ENCODE measurements at places on chromosomes 4 and X.

DNA sequence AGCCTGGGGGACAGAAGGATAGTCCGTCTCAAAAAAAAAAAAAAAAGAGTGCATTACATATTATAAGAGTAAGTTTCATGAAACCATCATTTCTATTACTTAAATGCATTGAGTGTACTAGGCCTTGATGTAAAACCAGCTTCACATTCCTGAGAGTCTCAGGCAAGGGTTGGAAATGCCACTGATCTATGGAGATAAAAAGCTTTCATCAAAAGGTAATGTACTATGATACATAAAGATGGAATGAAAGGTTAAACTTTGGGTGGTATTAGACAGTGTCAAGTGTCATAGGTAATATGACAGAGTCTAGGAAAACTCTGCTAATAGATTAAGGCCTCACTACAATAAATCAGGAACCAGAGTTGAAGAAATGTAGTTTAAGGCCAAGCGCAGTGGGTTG is 7.4 kb downstream of the CFAP97 start:
- DNase-seq, result no peak

DNA sequence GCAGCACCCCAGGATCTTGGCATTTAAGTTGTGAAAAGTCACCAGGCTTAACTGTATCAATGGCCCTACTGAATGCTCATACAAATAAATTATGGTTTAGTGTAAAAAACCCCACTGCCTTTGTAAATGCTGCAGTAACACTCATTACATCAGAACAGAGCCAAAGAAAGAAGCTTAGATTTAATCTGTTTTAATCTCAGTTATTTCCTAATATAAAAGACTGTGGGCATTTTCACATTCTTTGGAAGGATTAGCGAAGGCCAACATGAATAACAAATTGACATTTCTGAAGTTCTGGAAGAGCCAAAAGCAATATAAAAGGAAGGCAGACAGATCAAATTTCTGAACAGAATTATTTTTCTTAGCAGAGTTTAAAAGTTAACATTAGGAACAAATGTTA is 140.0 kb upstream of the HCCS start:
- DNase-seq, result no peak

- DNase-seq, result no peak
These were observed 206.9 kb downstream of the GLUD2 start for GRCh38 chrX:121254336-121254735.

DNA sequence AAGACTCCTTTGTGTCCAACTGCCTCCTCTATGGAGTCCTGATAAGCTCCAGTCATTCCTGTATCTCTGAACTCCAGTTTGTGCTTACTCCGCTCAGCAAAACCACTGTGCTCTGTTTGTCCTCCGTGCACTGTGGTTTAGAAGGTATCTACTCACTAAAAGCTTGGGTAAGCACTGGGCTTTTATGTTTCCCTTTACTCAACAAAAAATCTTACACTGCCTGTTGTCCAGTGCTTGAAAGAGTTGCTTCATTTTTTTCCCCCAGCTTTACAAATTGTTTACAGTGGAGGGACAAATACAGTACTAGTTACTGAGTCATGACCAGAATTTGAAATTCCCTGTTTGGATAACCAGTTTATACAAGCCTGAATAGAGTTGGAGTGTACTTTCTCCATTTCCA is 545.3 kb upstream of the FAT1 start:
- no peak for DNase-seq

DNA sequence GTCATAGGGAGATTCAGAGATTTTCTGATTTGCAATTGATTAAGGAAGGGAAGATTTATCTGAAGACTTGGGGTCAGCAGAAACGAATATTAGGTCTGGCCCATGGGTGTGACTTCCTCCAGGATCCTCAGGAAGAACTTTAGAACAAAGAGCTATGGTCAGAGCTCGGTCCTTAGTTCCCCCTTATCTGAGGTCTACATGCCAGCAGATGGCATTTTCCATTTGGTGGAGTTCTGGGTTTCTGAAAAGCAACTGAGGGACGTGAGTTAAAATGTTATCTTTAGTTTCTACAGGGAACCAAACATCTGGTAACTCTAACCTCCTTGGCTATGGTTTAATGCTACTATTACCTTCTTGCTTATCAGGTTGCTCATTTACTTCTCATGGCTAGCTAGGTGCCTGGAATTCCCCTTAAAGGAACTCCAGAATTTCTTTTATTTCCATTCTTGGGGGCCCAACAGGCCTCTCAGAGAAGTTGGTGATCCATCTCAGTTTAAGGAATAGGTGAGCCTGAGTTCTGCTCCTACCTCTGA is 40.7 kb downstream of the KLF3 start:
- no peak for DNase-seq

DNA sequence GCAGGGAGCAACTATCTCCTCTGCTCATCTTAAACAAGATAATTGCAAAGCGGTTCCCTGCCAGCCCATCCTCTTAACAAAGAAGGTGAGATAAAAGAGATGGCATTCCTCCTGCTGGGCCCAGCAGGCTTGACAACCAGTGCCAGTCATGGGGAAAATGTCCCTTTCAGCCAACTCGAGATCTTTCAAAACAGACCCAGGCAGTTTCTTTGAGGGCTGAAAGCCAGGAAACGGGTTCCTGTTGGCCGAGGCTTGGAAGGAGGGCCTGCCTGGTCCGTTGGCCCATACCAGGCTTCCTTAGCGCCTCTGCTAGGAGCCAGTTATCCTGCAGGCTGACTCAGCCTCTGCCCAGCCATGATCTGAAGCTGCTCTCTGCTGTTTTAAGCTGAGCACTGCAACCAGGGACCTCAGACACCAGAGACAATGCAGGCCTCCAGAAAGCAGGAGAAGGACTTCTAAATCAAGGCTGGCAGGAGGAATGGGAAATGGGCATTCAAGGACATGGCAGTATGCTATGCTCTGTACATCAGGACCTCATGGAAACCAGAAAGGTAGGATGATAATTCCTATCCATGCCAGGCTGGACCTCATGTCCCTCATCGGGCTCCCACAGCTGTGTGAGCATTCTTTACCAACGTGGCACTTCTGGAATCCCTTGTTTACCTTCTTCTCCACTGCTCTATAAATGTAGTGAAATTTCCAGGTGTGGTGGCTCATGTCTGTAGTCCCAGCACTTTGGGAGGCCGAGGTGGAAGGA is 42.4 kb upstream of the SLC2A9 start:
- no peak for DNase-seq

DNA sequence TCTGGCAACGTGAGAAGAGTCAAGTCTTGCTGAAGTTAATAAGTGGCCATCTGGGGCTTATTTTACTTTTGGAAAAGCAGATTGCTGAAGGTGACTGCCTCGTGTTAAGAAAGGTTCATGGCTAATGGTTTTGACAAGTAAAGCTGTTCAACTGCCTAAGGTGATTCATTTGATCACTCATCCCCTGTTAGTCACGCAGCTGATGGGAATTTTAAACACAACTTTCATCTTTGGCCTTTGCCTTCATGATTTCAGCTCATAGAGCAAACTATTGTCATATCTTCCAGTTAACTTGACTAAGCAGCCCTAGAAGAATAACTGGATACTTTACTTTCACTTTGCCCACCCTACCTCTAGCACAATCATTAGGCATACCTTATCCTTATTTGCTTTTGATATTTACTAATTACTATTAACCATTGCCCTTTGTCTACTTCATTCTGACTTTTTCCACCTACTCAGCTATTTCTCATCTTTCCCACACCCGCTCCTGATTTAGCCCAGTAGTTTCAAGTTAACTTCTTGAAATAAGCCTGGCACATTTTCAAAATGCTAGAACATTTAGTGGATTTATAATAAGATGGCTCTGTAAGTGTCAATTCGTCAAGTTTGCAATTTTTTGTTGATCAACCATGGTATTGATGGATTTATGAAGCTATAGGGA is 170.6 kb upstream of the S100G start:
- no peak for DNase-seq

DNA sequence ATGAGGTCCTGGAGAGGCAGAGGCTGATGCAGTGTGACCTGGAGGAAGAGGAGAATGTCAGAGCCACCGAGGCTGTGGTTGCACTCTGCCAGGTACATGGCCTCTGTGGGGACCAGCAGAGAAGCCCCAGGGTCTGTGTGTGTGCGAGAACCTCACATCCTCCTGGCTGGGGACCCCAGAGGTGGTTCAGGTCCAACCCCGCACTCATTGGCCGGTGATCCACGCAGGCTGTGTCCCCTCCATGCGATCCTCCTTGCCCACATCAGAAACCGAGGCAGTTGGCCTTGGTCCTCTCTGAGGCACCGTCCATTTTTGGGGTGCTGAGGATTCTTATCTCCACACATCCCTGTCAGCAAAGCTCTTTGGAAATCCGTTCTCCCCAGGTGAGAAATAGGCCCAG is 45.3 kb downstream of the EVC start:
- DNase-seq, result no peak

DNA sequence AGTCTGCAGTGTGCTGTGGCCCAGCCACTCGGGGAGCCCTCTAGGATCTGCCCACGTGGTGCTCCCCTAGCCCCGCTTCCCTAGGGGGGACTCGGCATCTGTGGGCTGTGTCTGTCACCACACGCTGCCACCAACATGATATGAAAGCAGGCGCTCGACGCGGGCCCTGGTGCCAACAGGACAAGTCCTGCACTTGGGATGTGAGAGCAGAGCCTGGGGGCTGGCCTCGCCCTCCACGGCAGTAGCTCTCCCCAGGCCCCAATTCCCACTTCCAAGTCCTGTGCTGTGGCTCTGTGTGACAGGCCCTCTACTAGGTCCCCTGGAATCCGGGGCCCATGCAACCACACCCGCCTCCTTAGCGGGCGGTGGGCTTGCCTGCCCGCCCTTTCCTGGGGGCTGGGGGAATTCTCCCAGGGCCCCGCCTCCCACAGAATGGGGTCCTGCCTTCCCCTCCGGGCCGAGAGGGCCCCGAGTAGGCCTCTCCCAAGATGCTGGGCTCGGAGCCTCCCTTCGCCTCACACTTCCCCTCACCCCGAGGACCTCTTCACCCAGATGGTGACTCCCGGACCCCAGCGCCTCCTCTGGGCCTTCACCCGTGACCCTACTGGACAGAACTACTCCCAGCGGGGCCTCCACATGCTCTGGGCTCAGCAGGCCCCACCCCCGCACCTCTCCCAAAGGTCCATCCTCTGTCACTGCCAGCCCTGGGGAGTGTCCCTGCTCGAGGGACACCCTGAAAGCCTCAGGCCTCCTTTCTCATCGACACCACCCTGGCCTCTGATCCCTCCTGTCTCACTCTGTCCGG is 11.2 kb downstream of the LRPAP1 start:
- no peak for DNase-seq

DNA sequence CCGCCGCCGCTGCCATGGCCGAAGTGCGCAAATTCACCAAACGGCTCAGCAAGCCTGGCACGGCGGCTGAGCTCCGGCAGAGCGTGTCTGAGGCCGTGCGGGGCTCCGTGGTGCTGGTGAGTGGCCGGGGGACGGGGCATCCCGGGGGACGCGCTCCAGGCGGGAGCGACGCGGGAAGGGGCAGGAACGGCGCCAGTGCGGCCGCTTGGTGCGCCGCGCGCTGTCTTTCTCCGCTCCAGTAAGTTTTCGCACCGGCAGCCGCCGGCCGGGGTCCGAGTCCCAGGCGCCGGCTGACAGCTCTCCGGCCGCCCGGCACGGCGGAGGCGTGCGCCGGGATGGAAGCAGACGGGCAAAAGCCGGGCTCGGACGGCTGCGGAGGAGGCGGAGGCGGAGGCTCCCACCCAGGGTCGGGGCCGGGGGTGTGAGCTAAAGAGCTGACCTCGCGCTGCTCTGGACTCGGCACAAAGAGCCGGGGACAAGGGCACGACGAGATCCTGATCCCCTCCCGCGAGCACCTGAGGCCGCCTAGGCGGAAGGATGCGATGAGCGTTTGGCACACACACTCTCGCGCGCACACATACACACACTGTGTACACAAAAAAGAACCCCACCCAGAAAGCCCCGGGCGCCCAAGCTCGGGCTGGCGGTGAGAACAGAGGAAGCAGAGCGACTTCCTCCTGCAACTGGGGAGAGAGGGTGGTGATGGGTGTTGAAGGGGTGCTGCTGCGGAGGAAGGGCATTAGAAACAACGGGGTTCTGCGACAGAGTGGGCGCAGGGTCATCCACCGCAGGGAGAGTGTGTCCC is 545 bp downstream of the DOCK11 start:
- no peak for DNase-seq

GRCh38 chrX:20300822-20301221 is 34.1 kb upstream of the RPS6KA3 start:
- no peak for DNase-seq

DNA sequence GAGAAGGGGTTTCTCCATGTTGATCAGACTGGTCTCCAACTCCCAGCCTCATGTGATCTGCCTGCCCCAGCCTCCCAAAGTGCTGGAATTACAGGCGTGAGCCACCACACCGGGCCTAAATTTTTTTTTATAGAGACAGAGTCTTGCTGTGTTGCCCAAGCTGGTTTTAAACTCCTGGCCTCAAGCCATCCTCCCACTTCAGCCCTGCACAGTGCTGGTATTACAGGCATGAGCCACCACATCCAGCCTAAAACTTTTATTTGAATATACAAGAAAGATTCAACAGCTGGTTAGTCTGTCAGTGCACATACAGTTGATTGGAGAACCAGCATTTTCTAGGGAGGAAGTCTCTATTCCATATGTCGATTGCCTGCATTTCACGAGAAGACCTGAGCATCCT is 91.2 kb downstream of the LRP2BP start:
- DNase-seq, result no peak

DNA sequence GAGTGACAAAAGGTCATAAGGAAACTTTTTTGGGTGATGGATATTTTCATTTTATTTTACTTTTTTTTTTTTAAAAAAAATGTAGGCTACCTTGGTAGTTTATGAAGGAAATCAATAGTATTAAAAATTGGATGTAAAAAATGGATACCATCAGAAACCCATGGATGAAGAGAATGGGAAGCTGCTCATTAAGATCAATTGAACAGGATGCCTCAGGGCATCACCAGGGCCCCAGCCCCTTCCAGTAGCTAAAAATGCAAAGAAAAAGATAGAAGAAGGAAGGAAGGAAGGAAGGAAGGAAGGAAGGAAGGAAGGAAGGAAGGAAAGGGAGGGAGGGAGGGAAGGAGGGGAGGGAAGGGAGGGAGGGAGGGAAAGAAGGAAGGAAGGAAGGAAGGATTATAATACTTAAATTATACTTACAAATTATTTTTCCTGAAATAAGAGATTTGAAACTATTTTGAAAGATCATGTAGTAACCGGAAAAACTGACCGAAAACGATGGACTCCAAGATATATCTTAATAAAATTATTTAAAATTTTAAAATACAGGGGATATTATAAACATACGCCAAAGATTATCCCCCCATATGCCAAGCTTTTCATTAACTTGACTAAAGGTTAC is 24.1 kb downstream of the OSTC start:
- no peak for DNase-seq

- DNase-seq, result no peak
These were observed 38.1 kb downstream of the DIAPH2 start for GRCh38 chrX:96722781-96723180.

GRCh38 chr4:122548452-122548851 is 72.4 kb downstream of the IL21 start:
- no peak for DNase-seq

GRCh38 chrX:13697455-13697854 is 8.5 kb downstream of the RAB9A start:
- no peak for DNase-seq

DNA sequence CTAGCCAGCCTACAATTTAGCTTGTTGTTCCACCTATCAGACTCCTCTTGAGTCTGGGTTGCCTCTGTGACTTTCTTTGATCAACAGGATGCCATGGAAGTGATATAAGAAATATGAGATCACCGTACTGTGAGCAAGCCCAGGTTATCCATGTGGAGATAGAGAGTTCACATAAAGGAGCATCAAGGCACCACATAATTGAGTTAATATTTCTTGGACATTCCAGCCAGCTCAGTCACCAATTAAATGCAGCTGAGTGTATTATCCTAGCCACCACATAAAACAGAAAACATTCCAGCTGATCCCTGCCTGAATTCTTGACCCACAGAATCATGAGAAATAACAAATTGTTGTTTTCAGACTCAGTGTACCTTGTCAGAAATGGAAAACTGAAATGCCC is 253.6 kb downstream of the PPP1R2C start:
- DNase-seq, result no peak
